Activated T-helper 1 cell treated with anti-CD3 and anti-CD28 coated beads, Interleukin-2, amount 50 U/mL, for 16 hours (primary cell): ENCODE measurements at places on chromosomes 6 and 20.

- DNase-seq, result no peak
These were observed 70.8 kb downstream of the FOXA2 start for GRCh38 chr20:22513574-22513973.

DNA sequence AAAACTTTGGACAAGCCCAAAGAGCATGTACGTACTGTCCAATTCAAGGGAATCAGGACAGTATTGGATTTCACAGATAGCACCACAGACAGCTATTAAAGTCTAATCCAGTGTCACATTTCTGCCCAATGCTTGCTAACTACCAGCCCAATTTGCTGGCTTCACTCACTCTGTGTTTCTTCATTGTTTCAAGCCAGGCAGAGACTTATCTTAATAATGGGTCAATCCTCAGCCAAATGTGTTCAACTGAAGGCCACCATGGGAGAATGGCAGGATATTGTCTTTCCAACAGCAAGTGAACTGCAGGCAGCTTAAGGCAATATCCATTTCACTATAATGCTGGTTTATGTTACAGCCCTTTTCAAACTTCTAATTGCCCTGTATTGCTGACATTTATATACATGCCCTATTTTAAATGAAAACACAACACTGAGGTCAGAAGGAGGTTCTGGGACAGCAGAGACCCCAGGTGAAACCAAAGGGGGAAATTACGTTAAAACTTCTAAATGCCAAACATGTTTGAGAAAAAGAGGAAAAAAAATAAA, 142.1 kb upstream of the RSPO3 start:
- DNase-seq, result no peak

DNA sequence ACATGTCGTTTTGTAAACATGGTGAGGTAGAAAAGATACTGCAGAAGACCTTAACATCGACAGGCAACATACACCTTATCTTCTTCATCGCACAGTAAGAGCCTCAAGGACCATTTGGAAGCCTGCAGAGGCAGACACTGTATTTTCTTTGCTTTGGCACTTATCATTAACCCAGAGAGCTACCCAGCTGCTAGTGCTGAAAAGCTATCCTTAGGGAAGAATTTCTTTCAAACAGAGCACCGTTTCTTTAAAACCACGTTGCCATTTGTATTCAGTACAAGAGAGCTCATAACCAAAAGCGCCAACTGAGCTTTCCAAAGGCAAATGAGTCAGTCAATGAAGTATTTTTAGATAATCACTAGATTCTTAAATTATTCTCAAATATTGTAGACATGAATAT, 306.6 kb downstream of the EPM2A start:
- DNase-seq, result no peak

GRCh38 chr6:26124781-26125685, 37.8 kb downstream of the HFE start:
- no peak for DNase-seq

DNA sequence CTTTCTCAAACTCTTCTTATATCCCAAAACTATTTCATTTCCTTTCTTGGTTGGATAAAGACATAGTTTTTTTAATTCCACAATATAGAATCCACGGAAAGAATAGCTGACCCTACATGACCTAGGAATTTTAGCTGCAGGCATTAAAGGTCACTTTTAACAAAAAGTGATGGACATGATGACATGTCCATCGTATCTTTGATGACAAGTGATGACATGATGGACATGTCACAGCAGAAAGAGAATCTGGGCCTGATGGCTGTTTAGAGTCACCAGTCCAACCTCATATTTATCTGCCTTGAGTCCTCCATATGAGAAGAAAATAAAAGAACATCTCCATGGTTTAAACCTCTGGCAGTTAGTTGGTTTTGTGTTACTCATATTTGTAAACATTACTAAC, 106.2 kb downstream of the PLG start:
- no peak for DNase-seq

GRCh38 chr20:6416371-6416770, 293.5 kb upstream of the FERMT1 start:
- no peak for DNase-seq

GRCh38 chr6:136104556-136104955, 145.6 kb downstream of the MTFR2 start:
- DNase-seq, result no peak

GRCh38 chr20:52411611-52412010, 220.0 kb upstream of the ZFP64 start:
- no peak for DNase-seq

GRCh38 chr6:1481286-1481685, 91.9 kb downstream of the FOXF2 start:
- DNase-seq, result no peak

GRCh38 chr20:62900692-62901584, 25.4 kb downstream of the DIDO1 start:
- DNase-seq, result no peak

DNA sequence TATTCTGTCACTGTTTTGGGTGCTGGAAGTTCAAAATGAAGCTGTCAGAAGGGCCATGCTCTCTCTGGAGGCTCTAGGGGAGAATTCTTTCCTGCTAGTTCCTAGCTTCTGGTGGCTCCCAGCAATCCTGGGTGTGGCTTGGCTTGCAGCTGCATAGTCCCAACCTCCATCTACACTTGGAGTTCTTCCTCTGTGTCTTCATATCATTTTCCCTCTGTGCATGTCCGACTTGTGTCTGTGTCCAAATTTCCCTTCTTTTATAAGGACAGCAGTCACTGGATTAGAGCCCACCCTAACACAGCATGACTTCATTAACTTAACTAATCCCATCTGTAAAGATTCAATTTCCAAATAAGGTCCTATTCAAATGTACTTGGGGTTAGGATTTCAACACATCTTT, 23.3 kb upstream of the ENPP1 start:
- no peak for DNase-seq

GRCh38 chr6:116374586-116374985, 3.8 kb downstream of the DSE start:
- no peak for DNase-seq

DNA sequence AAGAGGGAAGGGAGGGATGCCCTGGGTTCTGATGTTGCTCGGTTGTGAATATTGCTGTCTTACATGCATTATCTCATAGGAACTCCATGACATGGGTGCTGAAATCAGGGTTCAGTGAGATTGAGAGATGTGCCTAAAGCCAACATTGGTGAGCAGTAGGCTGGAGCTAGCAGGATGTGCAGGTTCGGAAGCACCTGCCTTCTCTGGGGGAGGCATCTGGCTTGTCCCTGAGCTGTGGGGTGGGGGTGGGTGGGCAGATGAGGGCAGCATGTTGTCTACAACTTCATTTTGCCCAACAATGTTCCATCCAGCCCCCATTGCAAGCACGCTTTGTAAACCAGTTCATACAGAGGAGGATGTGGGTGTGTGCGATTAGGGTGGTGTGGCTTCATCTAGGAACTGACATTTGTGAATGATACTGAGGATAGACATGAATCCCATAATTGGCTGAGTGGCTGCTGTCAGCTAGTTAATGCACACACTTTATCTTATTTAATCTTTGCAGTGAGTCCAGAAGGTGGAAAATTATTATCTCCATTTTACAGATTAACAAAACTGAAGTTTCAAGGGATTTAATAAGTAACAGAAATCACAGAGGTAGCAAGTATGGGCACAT, 119.4 kb downstream of the SYNDIG1 start:
- DNase-seq, result no peak

GRCh38 chr6:140504776-140505175, 1130.3 kb upstream of the CITED2 start:
- no peak for DNase-seq

DNA sequence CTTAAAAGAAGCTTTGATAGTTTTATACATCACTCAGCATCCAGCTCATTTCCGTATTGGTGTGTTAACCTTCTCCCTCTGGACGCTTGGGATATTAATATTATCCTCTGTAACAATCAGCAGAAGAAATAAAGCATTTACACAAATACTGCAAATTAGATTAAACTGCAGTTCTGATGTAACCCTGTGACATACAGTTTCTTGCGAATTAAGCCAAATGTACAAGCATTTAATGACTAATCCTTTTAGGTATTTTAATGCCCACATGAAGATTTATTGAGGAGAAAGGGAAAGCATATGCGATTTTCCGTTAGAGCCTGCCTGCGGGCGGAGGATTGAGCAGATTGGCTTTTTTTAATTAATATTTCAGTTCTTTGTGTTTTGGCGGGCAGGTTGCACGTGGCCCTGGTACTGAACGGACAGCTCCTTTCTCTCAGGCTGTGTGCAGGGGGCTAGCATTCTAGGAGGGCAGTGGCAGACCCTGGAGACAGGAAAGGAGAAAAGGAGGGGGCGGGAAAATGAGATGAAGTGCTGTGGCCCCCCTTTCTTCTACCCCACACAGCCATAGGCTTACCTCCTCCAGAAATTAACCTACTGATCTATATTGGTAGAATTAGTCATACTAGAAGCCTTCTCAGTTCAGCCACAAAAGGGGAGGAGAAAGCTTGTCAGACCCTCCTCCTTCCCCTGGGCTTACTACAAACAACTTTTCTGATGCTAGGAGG, 14.1 kb upstream of the TFAP2D start:
- DNase-seq, result no peak

- DNase-seq, result no peak
These were observed 97.4 kb upstream of the JARID2 start for GRCh38 chr6:15148356-15148946.

GRCh38 chr6:40425192-40425919, 161.8 kb downstream of the LRFN2 start:
- DNase-seq, result no peak

- DNase-seq, result no peak
These were observed 3.2 kb upstream of the PMEPA1 start for GRCh38 chr20:57712851-57713504.
